ENCODE measurements at places on chromosomes 1 and 21.

DNA sequence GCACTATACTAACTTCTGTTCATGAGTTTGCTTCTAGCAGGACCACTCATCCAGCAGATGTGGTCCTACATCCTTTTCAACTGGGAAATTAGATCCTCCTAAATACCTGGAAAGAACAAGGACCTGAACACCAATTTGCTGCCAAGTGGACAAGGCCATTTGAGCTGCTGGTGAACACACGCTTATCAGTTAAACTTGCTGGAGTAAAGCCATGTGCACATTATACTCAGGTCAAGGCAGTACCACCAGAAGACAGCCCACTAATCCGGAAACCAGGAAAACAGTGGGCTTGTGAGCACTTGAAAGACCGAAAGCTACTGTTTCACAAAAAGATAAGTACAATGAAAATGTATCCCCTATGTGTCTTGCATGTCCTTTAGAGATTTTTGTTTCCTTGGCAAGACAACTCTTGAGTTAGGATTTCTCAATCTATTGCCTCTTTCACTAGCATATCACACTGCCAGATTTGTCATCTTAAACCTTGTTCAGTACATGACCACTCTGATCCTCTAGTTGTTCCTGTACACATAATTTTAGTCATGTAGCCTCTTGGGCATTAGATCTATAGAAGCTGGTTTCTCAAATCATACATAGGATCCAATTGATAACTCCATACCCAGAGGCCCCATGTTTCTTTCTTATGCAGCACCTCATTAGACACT lies 4.5 kb upstream of the REN start:
- no peak for DNase-seq

DNA sequence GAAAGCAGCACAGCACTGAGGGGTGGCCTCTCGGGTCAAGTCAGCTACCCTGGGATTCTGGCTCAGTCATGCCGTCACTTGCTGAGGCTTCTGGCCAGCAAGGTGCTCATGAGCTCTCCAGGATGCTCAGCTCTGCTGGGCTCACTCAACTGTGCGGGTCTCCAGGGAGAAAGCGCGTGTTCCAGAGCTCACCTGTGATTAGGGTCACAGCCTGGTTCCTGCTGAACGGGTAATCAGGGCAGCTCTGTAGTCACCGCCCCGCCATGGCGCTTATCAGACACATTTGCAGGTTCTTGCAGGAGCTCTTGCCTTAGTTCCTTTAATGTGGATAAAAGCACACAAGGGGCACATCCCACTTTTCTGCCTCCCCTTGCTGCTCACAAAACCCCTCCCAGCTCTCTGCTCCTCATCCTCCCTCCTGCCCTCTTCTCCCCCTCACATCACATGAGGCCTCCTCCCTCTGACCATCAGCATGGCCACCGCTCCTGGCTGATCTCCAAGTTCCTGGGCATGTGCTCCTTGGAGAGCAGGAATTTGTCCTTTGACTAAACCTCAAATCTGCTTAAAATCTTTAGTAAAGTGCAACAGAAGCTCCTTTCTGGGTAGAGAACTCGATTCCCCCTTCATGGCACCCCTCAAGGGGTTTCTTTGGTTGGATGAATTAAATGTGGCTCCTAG lies 2.0 kb downstream of the PCP4 start:
- no peak for DNase-seq

GRCh38 chr1:11342621-11343032 lies 69.6 kb downstream of the UBIAD1 start:
- DNase-seq = no peak

- DNase-seq = peak; percentile 23
Measured at GRCh38 chr1:99365141-99365540, 100.8 kb downstream of the PLPPR4 start.

- peak; percentile 22 for DNase-seq
Measured at GRCh38 chr1:19643121-19643520, 990 bp upstream of the NBL1 start.

GRCh38 chr1:61930116-61930645 lies 187.9 kb downstream of the PATJ start:
- DNase-seq = no peak

DNA sequence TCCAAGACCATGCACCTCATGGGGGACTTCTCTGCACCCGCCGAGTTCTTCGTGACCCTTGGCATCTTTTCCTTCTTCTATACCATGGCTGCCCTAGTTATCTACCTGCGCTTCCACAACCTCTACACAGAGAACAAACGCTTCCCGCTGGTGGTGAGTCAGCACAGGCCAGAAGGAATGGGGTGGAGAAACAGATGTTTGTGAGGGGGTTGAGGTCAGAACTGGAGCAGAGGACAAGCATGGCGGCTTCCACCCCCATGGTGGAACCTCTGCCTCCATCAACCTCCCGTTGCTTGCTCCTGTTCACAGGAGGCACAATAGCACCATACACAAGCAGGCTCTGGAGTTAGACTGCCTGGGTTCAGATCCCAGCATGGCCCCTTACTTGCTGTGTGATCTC lies 6.9 kb upstream of the ATXN7L2 start:
- DNase-seq = no peak

GRCh38 chr1:39922251-39922688 lies 20.6 kb upstream of the MYCL start:
- no peak for DNase-seq

GRCh38 chr1:41378999-41379737 lies 17.9 kb downstream of the FOXO6 start:
- no peak for DNase-seq

DNA sequence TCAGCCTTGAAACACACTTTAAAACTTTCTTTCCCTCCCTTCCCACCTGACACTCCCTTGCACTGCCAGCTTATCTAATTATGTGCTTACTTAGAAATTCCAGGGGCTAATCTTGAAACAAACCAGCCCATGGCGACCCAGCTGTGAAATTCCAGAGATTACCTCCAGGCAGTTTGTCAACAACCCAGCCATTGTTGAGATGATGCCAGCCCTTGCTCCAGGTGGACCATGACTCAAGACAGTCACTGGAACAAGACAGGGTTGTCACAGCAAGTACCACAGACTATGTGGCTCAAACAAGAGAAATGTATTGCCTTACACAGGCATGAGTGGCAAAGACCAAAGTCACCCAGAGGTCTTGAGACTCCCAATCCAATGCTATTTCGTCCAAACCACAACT lies 7.9 kb downstream of the FYB2 start:
- peak; percentile 32 for DNase-seq

DNA sequence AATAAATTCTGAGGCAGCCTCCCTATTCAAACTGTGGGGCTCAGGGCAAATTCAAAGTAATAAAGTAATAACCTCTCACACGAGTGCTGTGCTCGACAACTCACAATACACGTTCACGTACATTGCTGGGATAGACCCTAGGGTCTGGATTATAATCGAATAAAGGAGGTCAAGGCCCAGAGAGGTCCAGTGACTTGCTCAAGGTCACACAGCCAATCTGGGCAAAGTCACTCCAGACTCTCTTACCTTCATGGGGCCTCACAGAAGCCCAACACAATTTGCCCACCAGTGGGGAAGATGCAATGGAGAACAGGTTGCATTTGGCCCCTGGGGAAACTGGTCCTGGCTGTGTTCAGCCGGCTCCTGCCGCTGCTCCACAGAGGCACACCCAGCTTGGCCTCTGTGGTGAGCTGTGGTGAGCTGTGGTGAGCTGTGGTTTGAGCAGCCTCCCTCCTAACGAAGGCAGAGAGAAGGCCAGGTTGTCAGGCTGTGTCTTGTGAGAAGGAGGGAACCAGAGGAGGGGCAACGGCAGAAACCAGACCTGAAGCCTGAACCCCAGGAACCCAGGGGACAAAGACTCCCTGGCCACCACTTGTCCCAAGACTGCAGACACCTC lies 35.1 kb downstream of the NUAK2 start:
- no peak for DNase-seq

DNA sequence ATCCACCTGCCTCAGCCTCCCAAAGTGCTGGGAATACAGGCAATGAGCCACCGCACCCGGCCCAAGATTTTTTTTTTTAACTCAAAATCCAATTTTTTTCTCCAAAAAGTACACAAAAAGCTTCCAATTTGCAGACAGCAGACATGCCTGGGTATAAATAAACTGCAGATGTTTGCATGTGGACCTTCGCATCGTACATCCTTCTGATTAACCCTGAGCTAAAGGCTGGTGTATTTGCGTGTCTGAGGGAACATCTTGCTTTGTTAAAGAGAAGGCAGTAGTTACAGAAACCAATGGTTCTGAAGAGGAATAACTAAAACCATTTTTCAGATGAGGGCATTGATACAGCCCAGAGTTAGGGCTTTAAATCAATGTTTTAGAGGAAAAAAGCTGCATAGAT lies 12.7 kb downstream of the BCAR3 start:
- DNase-seq = no peak

DNA sequence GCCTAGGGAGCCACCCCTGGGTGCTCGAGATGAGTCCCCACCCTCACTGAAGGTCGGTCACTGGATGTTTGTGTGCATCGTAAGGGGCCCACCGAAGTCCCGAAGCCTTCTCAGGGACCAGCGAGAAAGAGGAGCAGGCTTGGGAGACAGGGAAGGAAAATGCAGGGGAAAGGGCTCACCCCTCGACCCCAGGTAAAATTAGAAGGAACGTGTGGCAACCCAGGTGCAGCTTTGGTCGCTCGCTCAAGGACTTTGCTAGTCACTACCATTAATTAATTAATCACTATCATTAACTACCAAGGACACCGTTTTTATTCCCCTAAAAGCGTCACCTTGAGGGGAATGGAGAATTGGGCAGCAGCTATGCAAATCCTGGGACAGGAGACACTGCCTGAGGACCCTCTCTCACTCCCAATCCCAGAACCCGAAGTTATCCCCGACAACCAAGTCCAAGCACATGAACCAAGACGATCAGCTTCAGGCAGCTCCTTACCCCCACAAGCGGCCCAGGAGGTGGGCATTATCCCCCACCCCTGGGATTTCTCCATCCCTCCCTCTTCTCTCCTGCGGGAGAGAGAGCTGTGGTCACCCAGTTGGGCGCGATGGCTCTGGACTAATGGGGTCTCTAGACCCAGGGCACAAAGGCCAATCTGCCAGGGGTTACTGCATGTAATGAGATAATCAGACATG lies 4.2 kb upstream of the SIM2 start:
- DNase-seq = no peak

GRCh38 chr21:15144026-15144425 lies 79.2 kb upstream of the NRIP1 start:
- DNase-seq = no peak

GRCh38 chr1:23481026-23481597 lies 2.9 kb downstream of the ASAP3 start:
- no peak for DNase-seq

GRCh38 chr1:203149188-203149840 lies 21.8 kb downstream of the ADORA1 start:
- no peak for DNase-seq

DNA sequence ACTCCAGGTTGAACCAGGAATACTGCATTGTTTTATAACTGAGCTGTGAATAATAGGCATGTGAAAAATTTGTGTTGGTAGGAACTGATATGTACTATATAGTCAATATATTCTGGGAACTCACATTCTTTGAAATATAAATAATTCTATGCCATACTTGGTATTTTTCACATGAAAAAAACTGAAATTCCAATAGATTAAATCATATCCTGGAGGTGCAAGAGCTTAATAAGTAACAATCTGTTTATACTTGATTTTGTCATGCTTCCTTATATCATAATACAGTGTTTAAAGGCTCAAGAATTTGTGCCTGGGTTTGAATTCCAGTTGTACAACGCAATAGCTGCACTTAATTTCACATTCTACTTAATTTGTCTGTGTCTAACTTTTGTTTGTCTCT lies 387.0 kb downstream of the USP25 start:
- peak; percentile 27 for DNase-seq

GRCh38 chr21:33373451-33373850 lies 29.8 kb upstream of the IFNGR2 start:
- no peak for DNase-seq

DNA sequence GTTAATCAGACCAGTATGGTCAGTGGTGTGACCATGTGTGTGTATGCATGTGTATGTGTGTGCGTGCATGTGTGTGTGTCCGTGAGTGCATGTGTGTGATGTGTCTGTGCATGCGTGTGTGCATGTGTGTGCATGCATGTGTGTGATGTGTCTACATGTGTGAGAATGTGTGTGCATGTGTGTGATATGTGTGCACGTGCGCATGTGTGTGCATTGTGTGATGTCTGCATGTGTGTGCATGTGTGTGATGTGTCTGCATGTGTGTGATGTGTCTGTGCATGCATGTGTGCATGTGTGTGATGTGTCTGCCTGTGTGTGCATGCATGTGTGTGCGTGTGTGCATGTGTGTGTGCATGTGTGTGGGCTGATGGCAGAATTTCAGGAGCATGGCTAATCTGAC lies 58.2 kb downstream of the SIK1 start:
- DNase-seq = no peak

GRCh38 chr1:2086446-2087078 lies 36.4 kb downstream of the PRKCZ start:
- no peak for DNase-seq

DNA sequence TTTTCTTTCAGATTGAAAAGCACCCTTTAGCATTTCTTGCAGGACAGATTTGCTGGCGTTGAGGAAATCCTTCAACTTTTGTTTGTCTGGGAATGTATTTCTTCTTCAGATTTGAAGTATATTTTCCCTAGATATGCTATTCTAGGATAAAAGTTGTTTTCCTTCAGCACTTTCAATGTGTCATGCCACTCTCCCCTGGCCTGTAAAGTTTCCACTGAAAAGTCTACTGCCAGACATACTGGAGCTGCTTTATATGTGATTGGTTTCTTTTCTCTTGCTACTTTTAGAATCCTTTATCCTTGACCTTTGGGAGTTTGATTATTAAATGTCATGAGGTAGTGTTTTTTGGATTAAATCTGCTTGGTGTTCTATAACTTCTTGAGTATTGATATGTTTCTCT lies 44.2 kb upstream of the CD55 start:
- DNase-seq = no peak

- DNase-seq = peak; percentile 88
Measured at GRCh38 chr1:21579791-21580190, 70.6 kb downstream of the ALPL start.

- no peak for DNase-seq
Measured at GRCh38 chr1:67696708-67697107, 11.7 kb downstream of the GADD45A start.

- peak; percentile 63 for DNase-seq
Measured at GRCh38 chr1:91795591-91796389, 90.2 kb downstream of the TGFBR3 start.

GRCh38 chr21:46219591-46220239 lies 8.9 kb downstream of the LSS start:
- DNase-seq = no peak

- peak; percentile 54 for DNase-seq
Measured at GRCh38 chr1:42765269-42765668, 1.6 kb downstream of the P3H1 start.

DNA sequence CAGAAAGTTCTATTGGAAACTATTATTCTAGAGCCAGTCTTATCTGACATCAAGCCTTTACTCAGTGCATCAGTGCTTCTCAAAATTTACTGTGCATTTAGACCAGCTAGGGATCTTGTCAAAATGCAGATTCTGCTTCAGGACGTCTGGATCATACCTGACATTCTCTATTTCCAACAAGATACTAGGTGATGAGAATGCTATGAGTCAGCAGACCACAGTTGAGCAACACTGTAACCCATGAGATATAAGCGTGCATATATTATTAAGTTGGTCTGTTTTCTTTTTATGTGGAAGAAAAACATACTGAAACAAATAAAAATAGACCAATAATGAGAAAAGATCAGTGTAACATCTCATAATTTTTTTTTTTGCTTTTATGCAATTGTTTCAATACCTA lies 40.4 kb upstream of the KCNH1 start:
- DNase-seq = no peak

All from kidney glomerular epithelial cell (primary cell).